Smooth muscle cell of the pulmonary artery (primary cell): ENCODE measurements at places on chromosomes 5 and 9. TPM values are rescaled to one million over a fixed set of nuclear protein-coding genes. Genes with fewer than 3 reads are reported as not detected.

Gene FIBCD1
- total RNA-seq = 7.2 and 10.7 TPM in 2 replicates

Gene TOR4A
- 19.7 and 47.4 TPM in 2 replicates for total RNA-seq

Gene C8G
- total RNA-seq = 0.72 and 0.79 TPM in 2 replicates

Gene ZDHHC12
- total RNA-seq = 38.3 and 40.3 TPM in 2 replicates

Gene NR5A1
- total RNA-seq = not detected in 2 replicates

Gene MACIR
- total RNA-seq = 11.8 and 11.9 TPM in 2 replicates
